ENCODE measurements at places on chromosomes 11 and 22.

- no peak for DNase-seq
Observed at GRCh38 chr22:22194931-22195264, 49.7 kb upstream of the VPREB1 start.

- no peak for DNase-seq
Observed at GRCh38 chr11:63719987-63720386, 38.7 kb downstream of the RTN3 start.

- no peak for DNase-seq
Observed at GRCh38 chr22:22181341-22181850, 63.2 kb upstream of the VPREB1 start.

- no peak for DNase-seq
Observed at GRCh38 chr11:101797335-101797734, 117.5 kb upstream of the CEP126 start.

DNA sequence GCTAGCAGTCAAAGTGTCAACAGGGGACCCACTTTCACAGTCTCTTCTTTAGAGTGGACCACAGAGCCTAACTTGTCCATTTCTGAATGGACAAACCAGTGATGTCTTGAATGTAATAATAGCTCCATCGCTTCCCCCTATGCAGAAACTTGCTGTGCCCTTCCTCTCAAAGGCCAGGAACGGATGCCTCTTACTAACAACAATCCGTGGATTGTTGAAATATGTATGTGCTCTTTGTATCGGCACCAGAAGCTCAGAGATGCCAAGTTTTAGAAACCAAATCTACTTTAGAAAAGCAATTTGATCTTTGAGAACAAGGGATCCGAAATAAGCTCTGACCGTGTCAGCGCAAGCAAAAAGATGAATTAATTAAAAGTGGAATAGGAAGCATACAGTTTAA is 259.5 kb upstream of the POU2AF2 start:
- DNase-seq = no peak

GRCh38 chr11:73585834-73586575 is 11.9 kb downstream of the FAM168A start:
- no peak for DNase-seq

DNA sequence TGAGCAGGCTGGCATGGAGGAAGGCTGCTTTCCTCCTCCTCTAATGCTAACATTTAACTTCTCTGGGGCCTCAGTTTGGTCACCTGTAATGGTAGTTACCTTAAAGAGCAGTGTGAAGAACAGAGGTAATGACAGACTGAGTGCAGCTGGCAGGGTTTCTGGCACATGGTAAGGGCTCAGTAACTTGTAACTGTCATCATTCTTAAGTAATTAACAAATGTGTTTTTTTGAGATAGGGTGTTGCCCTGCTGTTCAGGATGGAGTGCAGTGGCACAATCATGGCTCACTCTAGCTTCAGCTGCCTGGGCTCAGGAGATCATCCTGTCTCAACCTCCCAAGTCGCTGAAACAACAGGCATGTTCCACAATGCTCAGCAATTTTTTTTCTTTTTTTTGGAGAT is 242.0 kb upstream of the SYN3 start:
- no peak for DNase-seq

- DNase-seq = no peak
Observed at GRCh38 chr11:42054351-42054900, 595.0 kb upstream of the LRRC4C start.

GRCh38 chr11:61477727-61478148 is 30.8 kb upstream of the LRRC10B start:
- peak; percentile 10 for DNase-seq

DNA sequence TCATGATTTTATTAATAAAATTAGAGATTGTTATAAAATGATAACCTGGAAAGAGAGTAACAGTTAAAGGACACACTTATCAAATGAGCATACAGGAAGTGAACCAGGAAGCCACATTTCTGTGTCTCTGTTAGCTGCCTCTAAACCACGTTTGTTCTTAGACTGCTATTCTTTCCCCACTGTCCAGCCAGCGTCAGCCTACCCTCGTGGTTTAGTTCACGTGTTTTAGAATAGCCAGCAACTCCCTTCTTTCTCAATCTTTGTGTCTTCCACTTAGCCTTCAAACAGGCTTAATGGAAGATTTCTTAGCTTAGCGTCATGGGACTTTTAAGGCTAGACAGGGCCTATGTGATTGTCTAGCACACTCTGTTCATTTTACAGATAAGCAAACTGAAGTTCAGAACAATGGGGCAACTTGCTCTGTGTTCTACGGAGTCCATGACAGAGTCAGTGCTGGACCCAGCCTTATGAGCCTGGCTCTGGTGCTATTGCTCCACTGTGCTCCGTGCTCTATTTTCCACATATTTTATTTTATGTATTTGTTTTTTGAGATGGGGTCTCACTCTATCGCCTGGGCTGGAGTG is 27.2 kb downstream of the GRAMD1B start:
- no peak for DNase-seq

DNA sequence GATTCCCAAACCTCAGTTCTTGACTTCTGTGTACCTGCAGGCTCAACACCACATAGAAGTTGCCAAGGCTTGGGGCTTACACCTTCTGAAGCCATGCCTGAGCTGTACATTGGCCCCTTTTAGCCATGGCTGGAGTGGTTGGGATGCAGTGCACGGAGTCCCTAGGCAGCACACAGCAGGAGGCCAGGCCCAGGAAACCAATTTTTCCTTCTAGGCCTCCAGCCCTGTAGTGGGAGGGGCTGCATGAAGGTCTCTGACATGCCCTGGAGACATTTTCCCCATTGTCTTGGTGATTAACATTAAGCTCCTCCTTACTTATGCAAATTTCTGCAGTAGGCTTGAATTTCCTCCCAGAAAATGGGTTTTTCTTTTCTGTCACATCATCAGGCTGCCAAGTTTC is 94.6 kb downstream of the DEPDC5 start:
- DNase-seq = no peak

- no peak for DNase-seq
Observed at GRCh38 chr22:50446708-50447575, 27.9 kb downstream of the SBF1 start.

- DNase-seq = no peak
Observed at GRCh38 chr22:25748704-25749103, 6.7 kb downstream of the MYO18B start.

DNA sequence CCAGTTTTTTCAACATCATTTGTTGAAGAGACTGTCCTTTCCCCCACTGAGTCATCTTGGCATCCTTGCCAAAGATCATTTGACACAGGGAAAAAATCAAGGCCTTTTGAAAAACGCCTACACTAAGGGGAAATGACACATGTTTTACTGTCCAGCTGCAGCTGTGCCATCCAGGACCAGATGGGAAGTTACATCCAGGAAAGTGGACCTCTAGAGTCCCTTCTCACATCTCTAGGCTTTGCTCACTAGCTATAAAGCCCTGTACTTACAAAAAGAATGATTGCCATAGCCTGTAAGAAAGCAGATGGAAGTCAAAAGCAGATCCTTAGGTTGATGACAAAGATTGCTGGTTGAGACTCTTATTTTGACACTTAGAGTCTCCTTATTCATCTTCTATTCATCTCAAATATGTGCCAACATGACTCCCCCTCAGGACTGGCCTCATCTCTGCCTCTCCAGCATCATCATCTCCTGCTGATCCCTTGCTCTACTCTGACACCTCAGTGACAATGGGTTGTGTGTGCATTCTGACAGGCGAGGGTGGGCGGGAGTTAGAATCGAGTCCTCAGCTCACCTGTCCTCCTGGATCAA is 22.8 kb downstream of the OSBP2 start:
- DNase-seq = no peak

DNA sequence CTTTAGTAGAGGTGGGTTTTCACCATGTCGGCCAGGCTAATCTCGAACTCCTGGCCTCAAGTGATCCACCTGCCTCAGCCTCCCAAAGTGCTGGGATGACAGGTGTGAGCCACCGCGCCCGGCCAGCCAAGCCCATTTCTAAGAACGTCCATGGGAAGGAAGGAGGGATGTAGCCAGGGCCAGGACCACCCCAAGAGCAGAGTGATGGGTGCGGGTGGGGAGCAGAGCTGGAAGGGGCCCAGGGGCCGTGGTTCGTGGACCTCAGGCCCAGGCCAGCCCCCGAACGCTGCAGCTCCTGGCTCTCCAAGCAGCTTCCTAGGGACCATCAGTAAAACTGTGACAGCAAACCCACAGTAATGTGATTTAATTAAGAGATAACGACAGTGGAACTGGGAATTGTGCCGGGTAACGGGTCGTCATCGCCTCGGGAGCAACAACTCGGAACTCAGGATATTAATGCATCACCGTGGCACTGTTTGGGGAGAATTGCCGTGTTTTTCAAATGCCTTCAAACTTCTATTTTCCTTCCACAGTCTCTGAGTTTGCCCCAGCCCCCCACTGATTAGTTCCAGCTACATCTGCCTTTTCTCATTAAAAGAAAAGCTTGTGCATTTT is 74.3 kb downstream of the BRD1 start:
- DNase-seq = no peak

DNA sequence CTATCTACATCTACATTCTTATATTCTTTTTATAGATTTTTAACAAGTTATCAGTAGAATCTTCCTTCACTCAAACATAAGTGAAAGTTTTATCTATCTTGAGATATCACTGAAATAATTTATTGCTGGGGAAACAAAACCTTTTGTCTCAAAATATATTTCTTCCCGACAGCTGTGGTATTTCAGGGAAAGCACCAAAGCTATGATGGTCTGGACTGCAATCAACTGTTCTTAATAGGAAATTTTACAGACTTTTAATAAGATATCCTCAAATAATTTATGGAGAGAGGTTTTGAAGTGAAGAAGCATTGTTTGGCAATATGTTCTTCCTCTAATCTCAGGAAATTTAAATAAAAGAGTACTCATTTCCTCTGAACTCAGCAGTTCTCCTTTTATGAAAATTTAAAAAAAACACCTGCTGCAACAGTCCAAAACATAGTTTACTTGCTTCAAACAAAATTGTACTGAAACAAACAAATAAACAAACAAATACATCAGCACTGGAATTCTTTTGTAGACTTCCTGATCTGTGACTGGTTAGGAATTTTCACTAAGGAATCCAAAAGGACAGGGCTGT is 33.9 kb upstream of the EIF3M start:
- no peak for DNase-seq

DNA sequence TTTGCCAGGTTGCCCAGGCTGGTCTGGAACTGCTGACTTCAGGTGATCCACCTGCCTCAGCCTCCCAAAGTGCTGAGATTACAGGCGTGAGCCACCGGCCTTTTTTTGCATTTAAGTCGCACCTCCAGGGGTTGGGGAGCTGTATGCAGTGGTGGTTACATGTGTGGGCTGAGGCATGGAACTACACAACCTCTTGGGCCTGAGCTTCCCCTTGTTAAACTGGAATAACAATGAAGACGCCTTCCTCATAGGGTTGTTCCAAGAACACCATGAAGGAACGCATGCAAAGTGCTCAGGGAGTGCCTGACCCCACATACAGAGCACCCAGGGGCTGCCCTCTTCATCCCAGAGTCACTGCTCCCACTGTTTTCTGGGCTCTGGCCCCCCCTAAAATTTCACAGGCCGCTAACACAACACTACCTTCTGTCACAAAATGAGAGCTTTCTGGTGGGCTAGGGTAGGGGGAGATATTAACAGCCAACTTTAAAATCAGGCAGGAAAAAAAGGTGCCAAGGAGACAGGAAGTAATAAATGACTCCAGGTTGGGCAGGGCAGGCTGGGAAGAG is 1.3 kb upstream of the FAM118A start:
- no peak for DNase-seq

GRCh38 chr11:2447253-2447950 is 2.6 kb downstream of the KCNQ1 start:
- DNase-seq = no peak

GRCh38 chr11:65814986-65815565 is 18.7 kb upstream of the SNX32 start:
- DNase-seq = no peak

- DNase-seq = no peak
Observed at GRCh38 chr11:120663142-120663541, 151.6 kb downstream of the GRIK4 start.

- DNase-seq = no peak
Observed at GRCh38 chr22:31122196-31122531, 602 bp upstream of the INPP5J start.

DNA sequence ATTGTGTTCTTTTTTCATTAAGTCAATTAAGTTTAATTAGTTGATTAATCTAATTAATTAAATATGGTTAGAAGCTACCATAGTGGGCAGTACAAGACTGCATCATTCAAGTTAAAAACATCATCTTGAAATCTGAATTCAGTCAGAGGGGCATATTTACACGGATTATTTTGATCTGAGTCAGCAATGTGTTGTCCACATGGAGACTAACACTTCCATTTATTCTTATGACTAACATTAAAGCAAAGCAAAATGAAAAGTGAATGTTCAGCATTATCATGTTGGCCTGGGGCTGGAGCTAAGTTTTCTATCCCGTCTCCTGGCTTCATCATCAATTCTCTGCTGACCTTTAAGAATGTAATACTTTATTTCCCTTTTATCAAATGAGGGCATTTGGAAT is 17.3 kb downstream of the FLI1 start:
- DNase-seq = no peak

DNA sequence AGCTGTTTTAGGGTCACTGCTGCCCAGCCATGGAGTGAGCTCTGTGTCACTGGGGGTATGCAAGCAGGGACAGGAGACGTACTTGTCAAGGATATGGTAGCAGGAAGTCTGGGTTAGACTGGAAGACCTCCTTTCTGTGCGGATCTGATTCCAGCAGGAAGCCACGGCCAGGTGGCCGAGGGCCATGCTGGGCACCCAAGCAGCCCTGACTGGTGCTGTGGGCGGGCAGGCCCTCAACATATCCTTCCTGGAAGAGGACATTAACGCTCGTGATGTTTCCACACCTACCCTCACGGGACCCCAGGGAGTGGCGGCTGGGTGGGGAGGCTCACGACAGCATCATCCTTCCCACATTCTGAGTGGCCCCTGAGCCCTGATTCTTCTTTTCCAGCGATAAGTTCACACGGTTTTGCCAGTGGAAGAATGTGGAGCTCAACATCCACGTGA is 8.7 kb upstream of the ANKRD13D start:
- DNase-seq = no peak

DNA sequence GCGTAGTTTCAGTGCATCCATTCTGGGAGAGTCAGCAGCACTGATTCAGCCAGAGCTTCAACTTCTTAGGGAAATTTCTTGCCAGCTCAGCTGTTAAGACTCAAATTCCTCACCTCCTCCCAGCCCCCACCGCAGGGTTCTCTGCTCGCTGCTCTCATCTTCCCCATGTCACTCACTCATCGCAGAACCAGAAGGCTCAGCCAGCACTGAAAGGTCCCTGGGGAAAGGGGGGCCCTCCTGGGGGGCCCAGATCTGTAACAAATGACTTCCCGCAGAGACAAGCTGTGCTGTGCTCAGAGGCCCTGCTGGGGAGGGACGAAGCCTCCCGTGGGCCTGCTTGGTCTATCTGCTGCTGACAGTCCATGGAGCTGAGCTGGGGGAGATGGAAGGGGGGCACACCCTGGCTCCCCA is 220.6 kb downstream of the NTM start:
- no peak for DNase-seq

GRCh38 chr11:43359422-43359818 is 700 bp downstream of the TTC17 start:
- no peak for DNase-seq

- no peak for DNase-seq
Observed at GRCh38 chr22:48407256-48407955, 1420.3 kb downstream of the BRD1 start.
